ENCODE measurements at places on chromosomes 4 and X.

DNA sequence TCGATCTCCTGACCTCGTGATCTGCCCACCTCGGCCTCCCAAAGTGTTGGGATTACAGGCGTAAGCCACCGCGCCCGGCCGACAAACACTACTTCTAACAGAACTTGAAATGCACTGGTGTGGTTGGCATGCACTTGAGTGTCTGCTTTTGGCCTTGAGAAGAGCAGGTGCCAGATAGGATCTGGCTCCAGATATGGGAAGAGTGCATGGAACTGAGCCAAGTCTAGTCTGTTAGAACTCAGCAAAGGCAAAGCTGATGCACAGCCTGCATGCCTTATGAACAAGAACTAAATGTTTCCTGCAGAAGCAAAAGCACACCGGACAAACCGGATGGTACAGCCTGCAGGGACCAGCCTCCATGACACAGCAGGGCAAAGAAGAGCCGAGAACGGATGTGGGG, 35.1 kb upstream of the TBL1X start:
- no peak for DNase-seq

DNA sequence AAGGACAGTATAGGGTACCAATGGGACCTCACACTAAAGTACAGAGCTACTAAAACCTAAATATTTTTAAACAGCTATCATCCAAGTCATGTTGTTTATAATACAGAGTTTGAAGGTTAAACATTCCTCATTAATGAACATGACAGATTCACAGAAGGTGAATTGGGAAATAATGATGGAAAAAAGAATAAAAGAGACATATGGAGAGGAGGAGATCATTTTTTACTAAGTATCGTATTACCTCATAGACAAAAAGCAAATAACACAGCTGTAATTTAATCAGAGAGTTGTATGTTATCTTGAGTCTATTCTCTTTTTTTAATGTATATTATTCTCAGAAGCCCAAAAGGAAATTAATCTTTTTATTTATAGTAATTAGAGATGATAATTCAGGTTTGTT, 7.9 kb downstream of the PLK4 start:
- no peak for DNase-seq

GRCh38 chr4:139922406-139923024, 231.5 kb downstream of the MAML3 start:
- no peak for DNase-seq

GRCh38 chrX:132591719-132592275, 103.0 kb upstream of the MBNL3 start:
- DNase-seq: no peak

DNA sequence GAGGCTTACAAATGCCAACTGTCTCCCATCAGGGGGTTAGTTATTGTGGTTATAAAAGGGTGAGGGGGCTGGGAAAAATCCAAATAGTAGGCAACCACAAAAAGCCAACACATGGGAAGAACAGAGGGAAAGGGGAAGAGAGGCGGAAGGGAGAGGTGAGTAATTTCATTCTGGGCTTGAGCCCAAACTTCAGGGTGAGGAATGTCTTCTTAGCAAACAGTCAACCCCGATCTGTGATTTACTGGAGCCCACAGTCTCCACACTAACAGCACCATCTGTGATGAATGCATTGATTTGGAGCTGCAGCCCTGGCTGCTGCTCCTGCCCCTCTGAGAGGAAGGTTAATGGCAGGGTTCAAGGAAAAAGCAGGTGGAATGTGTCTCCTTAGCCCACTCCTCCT, 162.2 kb upstream of the GPR101 start:
- no peak for DNase-seq

DNA sequence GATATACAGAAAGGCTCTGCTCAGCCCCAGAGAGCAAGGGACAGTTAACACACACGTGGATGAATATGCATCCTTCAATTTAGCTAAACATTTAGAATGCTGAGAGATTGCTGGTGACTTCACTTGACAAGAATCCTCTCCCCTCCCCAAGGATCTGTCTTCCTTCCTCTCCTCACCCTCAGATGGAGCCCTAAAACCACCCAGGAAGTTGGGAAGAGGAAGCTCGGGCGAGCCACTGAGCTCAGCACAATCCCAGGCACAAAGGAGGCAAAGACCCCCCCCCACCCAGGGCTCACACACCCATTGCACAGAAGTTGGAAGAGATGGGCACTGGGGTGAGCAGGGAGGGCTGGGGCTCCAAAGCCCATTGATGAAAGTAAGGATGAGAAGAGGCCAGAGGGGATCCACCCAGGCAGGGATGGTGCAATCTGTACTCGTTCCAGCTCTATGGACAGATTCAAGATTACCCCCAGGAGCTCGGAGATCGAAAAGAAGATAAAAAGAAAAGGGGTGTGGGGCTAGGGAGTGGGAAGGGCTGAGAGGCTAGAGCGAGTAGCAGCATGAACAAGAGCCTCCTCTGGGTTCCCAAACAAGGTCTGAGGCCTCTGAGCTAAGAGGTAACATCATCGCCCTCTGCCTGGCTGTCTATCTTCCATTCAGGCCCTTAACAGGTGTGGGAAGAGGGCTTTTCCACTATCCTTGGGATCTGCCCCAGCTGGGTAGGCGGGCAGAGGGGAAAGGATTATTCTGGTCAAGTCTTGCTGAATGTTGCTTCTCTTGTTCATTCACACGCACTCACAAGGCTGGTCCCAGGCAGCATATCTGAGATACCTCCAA, 1.2 kb downstream of the TFE3 start:
- no peak for DNase-seq

DNA sequence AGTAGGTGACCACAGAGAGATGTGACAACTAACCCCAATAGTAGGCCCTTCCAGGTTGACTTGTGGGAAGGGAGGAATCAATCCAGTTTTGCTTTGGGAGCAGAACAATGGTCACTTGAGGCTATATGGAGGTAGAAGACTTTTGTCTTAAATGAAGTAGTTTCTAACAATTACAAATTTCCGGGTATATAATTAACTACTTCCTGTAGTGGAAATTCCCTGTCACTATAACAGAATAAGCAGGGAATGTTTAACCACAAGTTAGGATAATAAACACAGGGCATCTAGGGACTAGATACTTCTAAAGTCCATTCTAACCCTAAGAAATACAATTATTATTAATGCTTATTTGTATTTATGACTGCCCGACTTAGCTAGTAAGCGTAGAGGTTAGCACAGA, 99.0 kb upstream of the TRPC3 start:
- DNase-seq: no peak

- DNase-seq: no peak
Observed at GRCh38 chrX:65821721-65822496, 154.5 kb downstream of the MSN start.

DNA sequence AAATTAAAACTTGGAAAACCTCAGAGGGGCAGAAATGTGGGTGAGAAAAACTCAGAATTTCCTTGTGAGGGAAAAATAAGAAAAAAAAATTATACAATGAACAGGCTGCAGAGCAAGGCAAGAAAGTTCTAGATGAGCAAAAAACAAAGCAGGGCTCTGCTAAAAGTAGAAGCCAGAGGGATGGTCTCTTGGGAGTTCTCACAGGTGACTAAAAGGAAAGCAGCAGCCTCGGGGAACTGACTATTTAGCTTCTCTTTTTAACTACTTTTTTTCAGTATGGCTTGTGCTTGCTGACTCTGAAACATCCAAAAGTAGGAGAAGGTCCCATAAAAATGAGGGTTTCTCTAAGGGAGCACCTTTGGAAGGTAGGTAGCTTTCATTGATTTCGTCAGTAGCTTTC, 36.4 kb downstream of the PCDH19 start:
- DNase-seq: no peak

Data from stimulated activated CD8-positive, alpha-beta memory T cell treated with anti-CD3 and anti-CD28 coated beads, Interleukin-4, amount 100 ng/mL, for 1 hour (primary cell).